ENCODE measurements at places on chromosomes 11 and 22.
A peak's percentile ranks its signal among the peaks of the same experiment; 100 is the strongest.

- H3K4me3 ChIP-seq, result no peak overlapping the region
- H3K36me3 ChIP-seq, result no peaks in the 10 kb centered on the region
- peak overlapping the region; percentile 19 for H3K27ac ChIP-seq
- H3K27me3 ChIP-seq, result peaks cover 4% of the 10 kb centered on the region
- DNase-seq, result no peak
Measured at GRCh38 chr11:19432370-19433061, 191.8 kb upstream of the E2F8 start.

- no peaks in the 10 kb centered on the region for H3K27me3 ChIP-seq
- H3K4me1 ChIP-seq, result peaks cover 43% of the 10 kb centered on the region
- H3K27ac ChIP-seq, result peak within 1 kb of the TSS; percentile 97
Measured at GRCh38 chr22:37559901-37560607, at the start of gene CDC42EP1. TSS of gene CDC42EP1 (plus strand) at chr22:37560480. CDS start at chr22:37566350, 5,870 bp downstream.

GRCh38 chr11:78603792-78604191 lies 29.1 kb upstream of the NARS2 start:
- H3K36me3 ChIP-seq, result no peaks in the 10 kb centered on the region
- H3K4me1 ChIP-seq, result no peaks in the 10 kb centered on the region
- H3K27ac ChIP-seq, result no peak overlapping the region
- no peak overlapping the region for H3K4me3 ChIP-seq
- no peak for DNase-seq

DNA sequence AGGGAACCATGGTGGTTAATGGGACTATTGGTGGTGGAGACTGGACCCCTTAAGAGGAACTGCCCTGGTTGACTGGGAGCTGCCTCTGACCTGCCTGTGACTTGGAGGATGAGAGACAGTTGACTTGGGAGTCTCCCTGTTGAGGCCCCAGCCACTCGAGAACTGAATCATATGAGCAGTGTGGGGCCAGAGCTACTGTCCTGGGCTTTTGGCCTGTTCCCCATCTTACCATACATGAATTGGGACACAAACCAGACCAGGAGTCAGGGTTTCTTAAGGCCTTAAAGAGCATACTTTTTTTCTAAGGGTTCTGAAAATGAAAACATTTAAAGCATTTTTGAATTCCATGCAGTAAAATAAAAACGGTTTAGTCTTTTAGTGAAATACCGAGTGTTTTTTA lies 92.8 kb downstream of the TEAD1 start:
- H3K4me1 ChIP-seq, result no peaks in the 10 kb centered on the region
- H3K27ac ChIP-seq, result no peak overlapping the region
- no peaks in the 10 kb centered on the region for H3K27me3 ChIP-seq
- H3K36me3 ChIP-seq, result no peaks in the 10 kb centered on the region
- DNase-seq, result no peak

DNA sequence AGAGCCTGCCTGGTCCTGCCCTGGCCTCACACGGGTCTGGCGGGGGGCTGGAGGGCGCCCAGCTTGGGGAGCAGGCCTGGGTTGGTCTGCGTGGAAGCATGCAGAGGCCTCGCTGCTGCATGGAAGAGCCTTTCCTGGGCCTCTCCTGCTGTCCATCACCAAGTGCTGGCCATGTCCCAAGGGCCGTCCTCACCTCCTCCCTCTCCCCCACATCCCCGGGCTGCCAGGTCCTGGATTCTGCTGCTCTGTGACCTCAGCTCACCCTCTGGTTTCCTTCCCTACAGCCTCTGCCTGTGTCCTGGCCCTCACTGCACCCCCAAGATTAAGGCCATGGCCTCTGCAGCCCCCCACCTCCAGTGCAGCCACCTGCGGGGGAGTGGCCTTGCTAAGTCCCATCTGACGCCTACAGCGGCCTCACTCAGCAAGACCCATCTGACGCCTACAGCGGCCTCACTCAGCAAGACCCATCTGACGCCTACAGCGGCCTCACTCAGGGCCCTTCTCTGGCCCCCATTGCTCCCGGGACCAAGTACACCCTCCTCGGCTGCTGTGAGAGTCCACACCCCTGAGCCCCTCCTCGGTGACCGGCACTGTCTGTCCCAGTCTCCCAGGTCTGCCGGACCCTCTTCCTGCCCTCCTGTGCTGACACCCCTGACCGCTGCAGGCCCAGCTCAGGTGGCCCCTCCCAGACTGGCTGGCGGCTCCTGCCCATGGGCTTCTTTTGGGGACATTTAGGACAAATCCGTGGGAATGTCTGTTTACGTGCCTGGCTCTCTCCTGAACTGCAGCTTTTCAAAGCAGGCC lies 119.5 kb upstream of the B3GAT1 start:
- no peak overlapping the region for H3K4me3 ChIP-seq
- peak; percentile 23 for DNase-seq
- no peaks in the 10 kb centered on the region for H3K36me3 ChIP-seq
- H3K27ac ChIP-seq, result no peak overlapping the region

GRCh38 chr11:102724904-102725500 lies at the start of gene MMP8:
TSS of gene MMP8 (minus strand) at chr11:102724954. CDS start at chr11:102724855, 99 bp downstream.
- H3K4me1 ChIP-seq, result no peaks in the 10 kb centered on the region
- H3K4me3 ChIP-seq, result no peak within 1 kb of the TSS
- no peak for DNase-seq
- no peak within 1 kb of the TSS for H3K27ac ChIP-seq
- no peaks in the 10 kb centered on the region for H3K27me3 ChIP-seq
- H3K36me3 ChIP-seq, result no peaks in the 10 kb centered on the region

DNA sequence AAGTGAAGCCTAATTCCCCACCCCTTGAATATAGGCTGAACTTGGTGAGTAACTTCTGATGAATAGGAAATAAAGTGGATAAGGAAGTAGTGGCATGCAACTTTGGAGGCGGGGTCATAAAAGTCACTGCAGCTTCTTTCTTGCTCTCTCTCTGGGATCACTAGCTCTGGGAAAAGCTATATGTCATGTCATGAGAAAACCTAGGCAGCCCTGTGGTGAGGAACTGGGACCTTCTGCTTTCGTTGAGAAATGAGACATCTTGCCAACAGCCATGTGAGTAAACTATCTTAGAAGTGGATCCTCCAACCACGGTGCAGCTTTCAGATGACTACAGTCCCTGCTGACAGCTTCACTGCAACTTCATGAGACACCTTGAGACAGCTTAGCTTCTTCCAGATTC lies 15.7 kb downstream of the ZNF214 start:
- H3K4me1 ChIP-seq, result no peaks in the 10 kb centered on the region
- no peaks in the 10 kb centered on the region for H3K27me3 ChIP-seq
- H3K4me3 ChIP-seq, result no peak overlapping the region
- no peaks in the 10 kb centered on the region for H3K36me3 ChIP-seq

- peaks cover 15% of the 10 kb centered on the region for H3K4me1 ChIP-seq
- H3K4me3 ChIP-seq, result no peak overlapping the region
- no peak for DNase-seq
- H3K27ac ChIP-seq, result no peak overlapping the region
- no peaks in the 10 kb centered on the region for H3K36me3 ChIP-seq
Measured at GRCh38 chr11:31805037-31805628, 6.0 kb downstream of the PAX6 start.

DNA sequence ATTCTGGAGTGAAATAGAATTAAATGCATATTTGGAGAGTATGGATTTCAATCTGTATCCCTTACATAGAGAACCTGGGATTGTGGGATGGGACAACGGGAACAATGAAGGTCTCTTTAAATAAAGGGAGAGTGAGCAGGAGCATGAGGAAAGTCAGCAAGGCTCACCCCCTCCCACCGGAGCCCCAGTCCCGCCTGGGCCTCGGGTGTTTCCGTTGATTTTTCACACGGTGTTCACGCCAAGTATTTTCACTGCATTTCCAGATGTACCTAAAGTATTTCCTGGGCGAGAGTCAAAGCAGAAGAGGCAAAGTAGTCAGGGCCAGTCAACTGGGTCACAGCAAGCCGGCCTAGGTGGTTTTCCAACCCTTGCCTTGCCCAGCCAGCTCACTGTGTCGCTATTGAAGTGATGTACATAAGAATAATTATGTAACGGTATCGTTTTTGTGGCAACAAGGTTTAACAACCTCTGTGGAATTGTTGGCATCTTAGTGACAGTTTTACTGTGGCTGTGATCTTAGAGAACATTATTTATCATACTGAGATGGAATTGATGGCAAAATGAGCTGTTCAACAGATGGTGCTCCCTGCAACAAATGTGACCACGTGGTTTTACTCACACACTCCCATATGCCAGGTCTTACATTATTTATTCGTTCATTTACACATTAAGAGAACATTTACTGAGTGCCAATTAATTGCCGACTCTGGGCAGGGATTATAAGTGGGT lies 177.3 kb downstream of the ADAMTS15 start:
- no peak overlapping the region for H3K27ac ChIP-seq
- no peaks in the 10 kb centered on the region for H3K36me3 ChIP-seq
- no peak overlapping the region for H3K4me3 ChIP-seq
- no peak for DNase-seq
- no peaks in the 10 kb centered on the region for H3K27me3 ChIP-seq

GRCh38 chr11:12798609-12799011 lies 124.4 kb downstream of the TEAD1 start:
- H3K27me3 ChIP-seq, result no peaks in the 10 kb centered on the region
- H3K27ac ChIP-seq, result no peak overlapping the region
- H3K36me3 ChIP-seq, result no peaks in the 10 kb centered on the region
- H3K4me1 ChIP-seq, result no peaks in the 10 kb centered on the region
- no peak for DNase-seq

DNA sequence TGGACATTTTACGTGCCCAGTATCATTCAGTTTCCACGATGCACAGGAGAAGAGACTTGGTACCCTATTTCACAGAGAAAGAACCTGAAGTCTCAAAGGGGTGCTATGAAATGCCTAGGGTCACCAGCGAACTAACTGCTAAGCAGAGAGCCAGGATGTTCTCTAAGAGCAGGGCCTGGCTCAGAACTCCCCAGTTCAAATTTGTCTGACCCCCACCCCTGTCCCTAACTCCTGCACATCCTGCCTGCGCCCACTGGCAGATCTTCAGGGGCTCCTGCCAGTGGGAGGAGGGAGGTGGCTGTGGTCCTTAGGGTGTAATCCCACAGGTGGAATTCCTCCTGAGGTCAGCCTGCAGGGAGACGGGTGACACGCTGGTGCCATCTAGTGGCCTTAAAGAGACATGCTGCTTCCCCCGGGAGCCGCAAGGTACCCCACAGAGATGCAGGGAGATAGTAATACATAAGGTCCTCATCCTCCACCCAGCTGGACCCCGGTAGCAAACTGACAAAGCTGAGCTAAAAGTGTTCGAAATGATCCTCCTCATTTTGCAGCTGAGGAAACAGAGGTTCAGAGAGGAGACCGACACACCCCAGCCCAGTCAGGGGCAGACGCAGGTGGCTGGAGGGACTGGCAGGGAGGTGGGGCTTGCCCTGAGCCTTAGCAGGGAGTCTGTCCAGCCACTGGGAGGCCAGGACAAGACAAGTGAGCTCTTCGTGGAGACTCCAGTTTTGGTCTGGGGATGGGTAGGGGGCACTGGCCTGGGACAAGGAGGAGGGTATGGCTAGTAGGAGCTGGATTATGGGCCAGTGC lies 34.1 kb downstream of the MB start:
- H3K4me1 ChIP-seq, result no peaks in the 10 kb centered on the region
- no peak overlapping the region for H3K4me3 ChIP-seq
- DNase-seq, result peak; percentile 65
- H3K27me3 ChIP-seq, result no peaks in the 10 kb centered on the region
- H3K27ac ChIP-seq, result no peak overlapping the region

- DNase-seq, result no peak
- H3K27ac ChIP-seq, result no peak overlapping the region
- no peaks in the 10 kb centered on the region for H3K27me3 ChIP-seq
- H3K36me3 ChIP-seq, result no peaks in the 10 kb centered on the region
- no peak overlapping the region for H3K4me3 ChIP-seq
- no peaks in the 10 kb centered on the region for H3K4me1 ChIP-seq
Measured at GRCh38 chr11:61710019-61710418, 29.8 kb downstream of the DAGLA start.

GRCh38 chr11:75793966-75794365 lies 21.0 kb upstream of the UVRAG start:
- H3K4me1 ChIP-seq, result no peaks in the 10 kb centered on the region
- DNase-seq, result no peak
- no peaks in the 10 kb centered on the region for H3K36me3 ChIP-seq
- no peak overlapping the region for H3K27ac ChIP-seq

GRCh38 chr11:111566324-111566723 lies 25.8 kb downstream of the LAYN start:
- DNase-seq, result no peak
- no peaks in the 10 kb centered on the region for H3K36me3 ChIP-seq
- H3K4me1 ChIP-seq, result no peaks in the 10 kb centered on the region
- no peak overlapping the region for H3K4me3 ChIP-seq
- H3K27ac ChIP-seq, result no peak overlapping the region

- DNase-seq, result no peak
- H3K27me3 ChIP-seq, result no peaks in the 10 kb centered on the region
- H3K4me1 ChIP-seq, result no peaks in the 10 kb centered on the region
- no peak overlapping the region for H3K27ac ChIP-seq
- no peaks in the 10 kb centered on the region for H3K36me3 ChIP-seq
Measured at GRCh38 chr11:12061851-12062560, 48.4 kb upstream of the MICAL2 start.

All from adrenal gland (tissue), 19 donors.